Vagina (tissue), 2 donors: ENCODE measurements at places on chromosomes 6 and 20.
A peak's percentile ranks its signal among the peaks of the same experiment; 100 is the strongest.

GRCh38 chr20:53606364-53606985 lies 12.8 kb upstream of the ZNF217 start:
- peak; percentile 54 for DNase-seq
- no peaks in the 10 kb centered on the region for H3K27me3 ChIP-seq
- no peaks in the 10 kb centered on the region for H3K36me3 ChIP-seq
- no peak overlapping the region for H3K4me3 ChIP-seq
- peaks cover 28% of the 10 kb centered on the region for H3K4me1 ChIP-seq

DNA sequence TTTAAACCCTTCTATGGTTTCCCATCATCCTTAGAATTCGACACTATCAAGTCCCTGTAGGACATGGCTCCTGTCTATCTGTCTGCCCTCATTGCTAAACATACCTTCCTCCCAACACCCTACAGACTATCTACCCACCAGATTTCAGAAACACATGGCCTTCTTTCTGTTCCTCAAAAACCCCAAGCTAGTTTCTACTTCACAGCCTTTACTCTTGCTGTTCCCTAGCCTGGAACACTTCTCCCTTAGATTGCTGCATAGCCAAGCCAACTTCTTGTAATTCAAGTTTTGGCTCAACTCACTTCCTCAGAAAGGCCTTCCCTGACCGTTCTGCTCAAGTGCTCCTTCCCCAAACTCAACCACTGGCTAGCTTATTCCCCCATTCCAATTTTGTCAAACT lies 156.2 kb downstream of the BTBD9 start:
- no peak for DNase-seq
- H3K36me3 ChIP-seq = no peaks in the 10 kb centered on the region
- H3K27ac ChIP-seq = no peak overlapping the region
- H3K4me3 ChIP-seq = no peak overlapping the region
- H3K4me1 ChIP-seq = no peaks in the 10 kb centered on the region

DNA sequence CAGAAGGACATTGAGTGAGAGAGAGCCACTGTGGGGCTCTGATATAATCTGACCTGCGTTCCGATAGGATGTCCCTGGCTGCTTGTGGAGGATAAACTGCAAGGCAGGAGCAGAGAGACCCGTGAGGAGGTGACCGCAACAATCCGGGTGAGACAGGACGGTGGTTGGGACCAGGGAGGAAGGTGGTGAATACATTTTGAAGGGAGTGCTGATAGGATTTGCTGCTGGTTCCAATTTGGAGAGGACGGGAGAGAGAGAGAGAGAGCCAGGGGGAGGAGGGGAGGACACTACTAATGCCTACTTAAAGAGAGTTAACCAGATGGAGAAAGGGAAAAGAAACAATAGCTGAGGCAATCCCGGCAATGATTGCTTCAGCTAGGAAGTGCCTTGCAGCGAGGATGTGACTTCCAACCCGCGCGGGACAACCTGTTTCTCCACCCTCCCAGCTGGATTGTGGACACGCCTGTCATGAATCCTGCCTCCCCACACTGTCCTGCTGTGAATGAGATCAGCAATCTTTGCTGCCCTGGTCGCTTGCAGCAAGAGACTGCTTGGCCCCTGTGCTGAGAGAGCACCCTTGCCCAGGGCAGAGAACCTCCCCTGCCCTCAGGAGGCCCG lies 199.0 kb upstream of the KCNG1 start:
- peaks cover 12% of the 10 kb centered on the region for H3K4me1 ChIP-seq
- DNase-seq = no peak
- no peak overlapping the region for H3K27ac ChIP-seq
- H3K27me3 ChIP-seq = peaks cover 4% of the 10 kb centered on the region

DNA sequence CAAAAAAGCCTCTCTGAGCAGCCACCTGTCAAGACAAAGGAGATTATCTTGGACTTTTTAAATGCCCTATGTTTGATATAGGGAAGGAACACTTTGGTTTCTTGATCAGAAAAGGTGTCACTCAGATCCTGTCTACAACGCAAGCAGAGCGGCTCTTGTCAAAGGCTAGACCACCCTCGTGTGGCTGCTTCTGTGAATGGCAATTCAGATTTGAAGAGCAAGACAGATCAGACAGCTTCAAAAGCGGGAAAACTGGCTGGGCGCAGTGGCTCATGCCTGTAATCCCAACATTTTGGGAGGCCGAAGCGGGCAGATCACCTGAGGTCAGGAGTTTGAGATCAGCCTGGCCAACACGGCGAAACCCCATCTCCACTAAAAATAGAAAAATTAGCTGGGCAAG lies 10.1 kb upstream of the NXT1 start:
- H3K27ac ChIP-seq = no peak overlapping the region
- no peak overlapping the region for H3K4me3 ChIP-seq
- no peaks in the 10 kb centered on the region for H3K4me1 ChIP-seq
- DNase-seq = no peak

DNA sequence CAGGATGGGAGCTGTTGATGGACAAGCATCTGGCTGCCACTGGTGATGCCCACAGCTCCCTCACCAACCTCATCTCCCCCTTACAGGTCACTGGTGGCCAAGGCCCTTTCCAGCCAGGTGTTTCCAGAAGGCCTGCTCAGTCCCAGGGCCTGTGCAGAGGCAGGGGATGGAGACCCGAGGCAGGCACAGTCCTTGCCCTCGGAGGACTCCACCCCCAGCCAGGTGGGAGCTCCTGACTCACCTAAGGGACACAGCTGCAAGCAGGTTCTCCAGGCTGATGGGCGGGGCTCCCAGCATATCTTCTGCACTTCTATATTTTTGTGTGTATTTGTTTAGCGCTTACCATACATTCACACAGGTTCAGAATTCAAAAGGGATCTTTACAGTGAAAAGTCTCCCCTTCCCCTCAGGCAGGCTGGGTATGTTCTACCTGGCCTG lies 17.4 kb downstream of the PRPH2 start:
- H3K27me3 ChIP-seq = no peaks in the 10 kb centered on the region
- H3K4me3 ChIP-seq = peak overlapping the region; percentile 35
- DNase-seq = no peak
- H3K4me1 ChIP-seq = peaks cover 17% of the 10 kb centered on the region
- no peaks in the 10 kb centered on the region for H3K36me3 ChIP-seq

DNA sequence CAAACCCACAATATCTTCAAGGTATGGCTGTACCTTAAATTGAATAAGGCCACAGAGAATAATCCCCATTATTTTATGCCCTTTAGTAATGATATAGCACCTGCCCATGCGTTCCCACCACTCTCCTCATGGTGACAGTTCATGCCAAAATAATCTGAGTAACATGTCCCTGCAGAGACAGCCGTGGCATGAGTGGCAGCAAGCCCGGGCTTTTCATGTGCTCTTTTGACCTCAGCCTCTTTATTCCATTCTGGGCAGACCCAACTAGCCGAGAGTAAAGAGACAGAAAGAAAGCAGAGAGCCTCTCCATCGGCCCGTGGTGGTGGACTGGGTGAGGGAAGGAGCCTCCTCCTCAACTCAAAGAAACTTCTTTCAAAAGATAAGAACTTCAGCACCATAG lies 19.9 kb upstream of the POPDC3 start:
- no peaks in the 10 kb centered on the region for H3K4me1 ChIP-seq
- H3K4me3 ChIP-seq = no peak overlapping the region
- no peaks in the 10 kb centered on the region for H3K36me3 ChIP-seq
- H3K27ac ChIP-seq = no peak overlapping the region

- peaks cover 46% of the 10 kb centered on the region for H3K4me1 ChIP-seq
- no peak for DNase-seq
- H3K36me3 ChIP-seq = no peaks in the 10 kb centered on the region
- H3K27me3 ChIP-seq = no peaks in the 10 kb centered on the region
- H3K4me3 ChIP-seq = no peak overlapping the region
- peak overlapping the region; percentile 91 for H3K27ac ChIP-seq
These were observed 3.8 kb upstream of the STX16 start for GRCh38 chr20:58647162-58647795.
